Brain pericyte (primary cell): ENCODE measurements at places on chromosomes 1 and 21.

- DNase-seq = no peak
These were observed 70.6 kb downstream of the SNRPE start for GRCh38 chr1:203931953-203932352.

DNA sequence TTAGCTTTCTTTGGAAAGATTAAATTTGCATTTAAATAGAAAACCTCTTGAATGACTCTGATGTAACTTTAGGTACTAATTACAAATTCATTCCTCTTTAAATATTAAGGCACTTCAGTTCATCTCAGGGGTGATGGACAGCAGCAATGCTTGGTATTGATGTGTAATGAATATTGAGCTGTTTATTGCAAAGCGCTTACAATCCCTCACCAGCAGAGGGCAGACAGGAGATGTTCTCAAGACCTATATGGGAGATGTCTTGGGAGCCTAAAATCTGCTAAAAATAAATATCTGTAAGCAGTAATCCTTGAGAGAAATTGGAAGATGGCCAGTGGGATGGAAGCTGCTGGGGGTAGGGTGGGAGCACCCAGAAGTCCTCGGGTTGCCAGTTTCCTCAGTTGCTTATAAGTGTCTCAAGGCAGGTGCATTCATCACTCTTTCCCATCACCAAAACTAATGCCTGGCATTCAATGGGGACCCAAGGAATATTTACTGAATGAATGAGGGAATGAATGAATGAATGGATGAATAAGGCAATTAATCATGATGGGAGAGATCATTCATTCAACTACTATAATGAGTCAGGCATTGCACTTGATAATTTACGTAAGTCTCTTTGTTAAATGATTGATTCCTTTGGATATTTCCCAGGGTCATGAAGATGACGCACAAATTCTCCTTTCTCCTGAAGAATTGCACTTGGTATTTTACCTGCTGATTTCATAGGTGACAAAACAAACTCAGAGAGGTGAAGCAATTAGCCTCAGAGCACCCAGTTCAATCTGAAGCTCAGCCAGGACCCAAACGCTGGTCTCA, 2.3 kb downstream of the KLHDC8A start:
- DNase-seq = no peak

- no peak for DNase-seq
These were observed 7.1 kb downstream of the CHRNB2 start for GRCh38 chr1:154574716-154575115.

- DNase-seq = no peak
These were observed 453.1 kb downstream of the LTN1 start for GRCh38 chr21:28539623-28539988.

DNA sequence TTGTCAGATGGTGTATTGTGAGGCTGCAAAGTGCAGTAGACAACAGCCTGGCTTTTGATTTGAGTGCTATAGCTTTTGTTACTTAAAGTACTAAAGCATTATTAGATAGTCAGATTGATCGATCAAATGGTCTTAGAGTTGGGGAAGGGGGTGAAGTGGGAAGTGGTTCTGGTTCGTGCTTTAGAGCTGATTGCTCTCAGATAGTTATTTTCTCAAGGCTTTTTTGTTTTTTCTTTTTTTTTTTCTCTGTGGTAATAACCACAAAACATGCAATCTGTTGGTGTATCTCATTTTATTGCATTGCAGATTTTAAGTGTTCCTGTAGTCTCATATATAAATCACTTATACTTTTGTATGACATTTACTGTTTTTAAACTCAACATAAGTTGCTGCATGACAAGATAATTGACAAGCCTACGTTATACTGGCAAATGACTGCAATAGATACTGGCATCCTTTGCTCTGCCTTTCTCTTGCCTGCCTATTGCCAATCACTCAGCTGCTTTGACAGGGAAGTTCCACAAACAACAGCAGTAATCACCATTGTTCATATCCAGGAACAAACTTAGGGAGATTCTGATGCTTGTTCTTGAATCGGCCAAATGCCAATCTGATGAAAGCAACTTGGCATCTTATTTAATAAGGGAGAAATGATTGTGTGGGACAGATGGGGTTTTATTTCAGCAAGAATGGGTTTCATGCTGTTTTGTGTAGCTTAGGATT, 125.0 kb upstream of the B3GALT2 start:
- DNase-seq = no peak

DNA sequence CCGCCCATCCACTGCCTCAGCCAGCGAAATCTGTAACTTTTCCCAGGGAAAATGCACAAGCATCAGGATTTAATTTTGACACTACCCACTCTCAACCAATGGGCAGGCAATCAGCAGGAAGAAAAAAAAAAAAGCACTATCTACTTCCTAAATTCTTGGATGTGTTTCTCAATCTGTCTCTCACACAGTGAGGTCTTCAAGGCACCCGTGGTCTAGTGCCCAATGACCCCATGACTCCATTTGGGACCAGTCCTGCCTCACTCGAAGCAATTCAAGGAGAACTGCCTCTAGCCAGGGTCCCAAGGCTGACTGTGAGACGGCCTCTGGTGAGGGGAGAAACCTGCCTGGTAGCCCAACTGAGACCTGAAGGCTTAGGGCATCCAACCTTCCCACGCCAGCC, 35.9 kb downstream of the CSF1 start:
- DNase-seq = no peak

DNA sequence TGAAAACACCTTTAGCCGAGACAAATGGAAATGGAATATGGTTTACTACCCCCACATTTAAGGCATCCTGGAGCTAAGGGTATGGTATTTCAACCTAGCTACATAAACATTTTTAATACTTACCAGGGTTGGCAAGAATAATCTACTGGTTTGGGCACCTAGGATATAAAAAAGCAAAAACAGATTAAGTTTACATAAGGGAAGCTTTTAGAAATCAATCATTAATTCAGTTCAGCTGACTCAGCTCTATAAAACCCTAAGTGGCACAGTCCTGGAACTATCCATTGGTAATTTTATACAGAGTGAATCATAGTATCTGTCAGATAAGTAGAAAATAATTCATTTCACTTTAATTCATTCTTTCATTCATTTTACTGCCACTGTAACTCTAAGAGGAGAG, 355.2 kb downstream of the VAV3 start:
- DNase-seq = no peak

DNA sequence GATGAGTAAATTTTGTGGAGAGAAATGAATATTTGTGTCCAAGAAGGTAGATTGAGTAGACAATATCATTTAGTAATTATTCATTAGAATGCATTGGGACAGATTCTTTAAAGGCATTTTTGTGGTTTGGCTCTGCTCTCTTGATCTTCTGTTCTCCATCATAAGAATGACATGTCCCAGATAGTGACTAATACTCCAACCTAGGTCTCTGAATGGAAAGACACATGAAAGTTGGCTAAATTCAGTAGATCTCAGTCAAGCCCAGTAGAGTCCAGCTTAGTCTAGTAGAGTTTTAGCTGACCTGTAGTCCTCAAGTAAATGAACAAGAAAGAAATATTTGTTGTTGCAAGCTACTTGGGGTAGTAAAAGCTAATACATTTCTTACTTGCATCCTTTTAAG, 61.8 kb upstream of the DNAH14 start:
- DNase-seq = no peak
